ENCODE measurements at places on chromosomes 3 and 15.

GRCh38 chr3:127754411-127755304 is 67.7 kb downstream of the MGLL start:
- no peak for DNase-seq

GRCh38 chr15:65940618-65940909 is 71.3 kb downstream of the RAB11A start:
- DNase-seq: no peak

GRCh38 chr3:107928084-107928445 is 162.8 kb downstream of the CD47 start:
- DNase-seq: no peak

- no peak for DNase-seq
Measured at GRCh38 chr15:70362350-70362749, 264.6 kb upstream of the TLE3 start.

- no peak for DNase-seq
Measured at GRCh38 chr15:60086681-60087429, 82.7 kb downstream of the FOXB1 start.

DNA sequence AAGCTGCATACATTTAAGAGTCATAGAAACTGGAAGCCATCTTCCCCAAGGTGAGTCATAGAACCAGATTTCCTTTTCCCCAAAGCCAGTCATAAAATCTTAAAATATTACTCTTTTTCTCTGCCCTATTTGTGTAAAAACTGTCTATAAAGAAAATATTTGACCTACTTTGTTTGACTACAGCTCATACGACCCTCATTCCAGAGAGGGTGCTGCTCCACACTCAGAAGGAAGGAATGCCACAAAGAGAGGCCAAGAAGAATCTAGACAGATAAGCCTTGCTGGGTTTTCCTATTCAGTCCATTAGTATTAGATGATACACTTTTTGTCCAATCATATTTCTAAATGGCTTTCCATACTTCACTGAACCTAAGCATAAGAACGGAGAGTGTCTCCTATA is 671.6 kb upstream of the SGO1 start:
- no peak for DNase-seq

- no peak for DNase-seq
Measured at GRCh38 chr3:128524374-128525299, 31.6 kb upstream of the GATA2 start.

- no peak for DNase-seq
Measured at GRCh38 chr3:140344082-140344454, 333.8 kb upstream of the TRIM42 start.

GRCh38 chr3:8773941-8774542 is 4.6 kb upstream of the OXTR start:
- no peak for DNase-seq

GRCh38 chr3:144431134-144431533 is 459.5 kb downstream of the DIPK2A start:
- no peak for DNase-seq

GRCh38 chr15:93861956-93862741 is 369.2 kb upstream of the MCTP2 start:
- DNase-seq: no peak

DNA sequence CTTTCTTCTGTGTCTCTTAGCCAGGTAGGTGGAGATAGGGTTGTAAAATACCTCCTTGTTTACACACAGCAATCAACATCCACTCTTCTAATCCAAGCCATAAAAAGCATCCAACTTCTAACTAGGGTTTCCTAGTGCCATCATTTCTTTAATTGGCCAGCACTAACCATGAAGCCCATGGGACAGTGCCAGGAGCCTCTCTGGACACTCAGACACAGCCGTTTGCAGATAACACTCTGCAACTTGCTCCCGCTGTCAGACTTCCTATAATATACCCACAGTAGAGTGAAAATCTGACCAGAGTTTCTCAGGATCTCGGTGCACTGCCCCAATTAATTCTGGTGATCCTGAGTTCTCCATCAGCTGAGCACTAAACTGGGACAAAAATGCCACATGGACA is 53.4 kb downstream of the TAFA4 start:
- no peak for DNase-seq

DNA sequence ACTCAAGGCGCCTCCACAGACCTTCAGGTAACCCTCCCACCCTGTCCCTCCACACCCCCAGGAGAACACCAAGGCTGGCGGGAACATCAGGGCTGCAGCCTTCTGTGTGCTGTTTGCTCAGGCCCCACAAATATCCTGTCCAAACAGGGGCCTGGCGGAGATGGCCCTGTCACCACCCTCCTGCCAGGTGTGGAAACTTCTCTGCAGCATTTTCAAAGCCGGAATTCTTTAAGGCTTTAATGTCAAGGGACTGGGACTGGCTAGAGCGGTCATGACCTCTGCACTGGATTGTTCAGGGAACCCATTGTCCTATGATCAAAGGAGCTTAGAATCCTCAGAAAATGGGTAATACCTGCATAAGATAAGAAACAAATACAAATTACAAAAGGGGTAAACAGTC is 46.6 kb downstream of the FBLN2 start:
- no peak for DNase-seq

- no peak for DNase-seq
Measured at GRCh38 chr15:90351479-90352106, 491 bp upstream of the ZNF774 start.

DNA sequence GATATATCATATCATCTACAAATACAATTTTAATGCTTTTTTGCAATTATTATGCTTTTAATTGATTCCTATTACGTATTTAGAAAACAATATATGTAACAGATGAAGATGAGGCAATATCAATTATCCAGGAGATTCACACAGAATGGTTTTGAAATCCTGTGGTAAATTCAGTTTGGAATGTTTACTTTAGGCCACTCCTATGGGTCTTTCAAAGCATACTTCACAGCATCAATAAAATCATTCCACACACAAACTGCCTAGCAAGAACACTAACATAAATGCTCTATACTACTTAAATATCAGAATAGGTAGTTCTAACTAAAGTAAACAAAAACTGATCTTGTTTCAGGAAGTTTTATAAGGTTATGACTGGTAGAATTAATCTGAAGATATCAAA is 90.5 kb downstream of the FAM227B start:
- no peak for DNase-seq

GRCh38 chr15:73964736-73965093 is 27.4 kb downstream of the STOML1 start:
- peak; percentile 77 for DNase-seq

DNA sequence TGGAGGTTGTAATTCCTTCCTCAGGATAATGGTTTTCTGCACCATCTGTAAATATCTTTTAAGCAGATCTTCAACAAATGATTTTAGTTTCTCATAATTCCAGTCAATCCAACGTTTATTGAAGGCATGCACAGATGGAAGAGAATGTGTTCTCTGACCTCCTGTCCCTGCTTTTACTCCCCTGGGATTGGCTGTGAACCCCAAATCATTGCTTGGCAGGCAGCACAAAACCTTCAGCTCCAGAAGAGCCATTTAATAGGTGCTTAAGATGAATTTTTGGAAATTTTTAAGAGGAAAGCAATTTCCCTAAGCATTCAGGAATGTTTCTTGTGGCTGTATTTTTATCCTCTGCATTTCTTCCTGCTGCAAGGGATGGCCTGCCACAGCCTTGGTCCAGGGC is 25.5 kb upstream of the THSD4 start:
- DNase-seq: no peak

DNA sequence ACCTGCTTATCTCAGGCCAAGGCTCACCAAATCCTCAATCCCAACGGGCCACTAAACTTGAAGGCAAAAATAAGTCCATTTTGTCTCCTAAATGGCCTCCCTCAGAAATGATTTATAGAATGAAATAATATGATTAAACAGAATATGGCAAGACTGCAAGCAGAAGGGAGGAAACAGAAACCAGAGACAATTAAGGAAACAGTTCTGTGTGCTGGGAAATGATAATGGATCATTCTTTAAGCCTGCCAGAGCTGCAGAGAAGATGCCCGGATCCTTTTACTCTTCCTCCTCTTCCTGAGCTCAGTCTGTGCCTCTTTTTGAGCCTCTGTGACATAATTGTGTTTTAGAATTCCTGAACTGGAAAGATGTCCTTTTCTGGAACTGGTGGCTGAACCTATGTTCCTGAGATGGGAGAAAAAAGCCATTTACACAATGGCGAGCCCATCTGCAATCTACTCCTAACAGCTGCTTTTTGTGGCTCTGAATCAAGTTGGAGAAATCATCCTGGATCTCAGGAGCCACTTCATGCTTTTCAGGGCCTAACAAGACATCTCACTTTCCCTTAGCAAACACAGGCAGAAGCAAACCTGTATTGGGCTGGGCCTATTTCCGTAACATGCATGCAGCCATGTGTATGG is 2.8 kb upstream of the ABHD2 start:
- DNase-seq: no peak

GRCh38 chr3:78077842-78078241 is 1037.9 kb downstream of the ROBO2 start:
- no peak for DNase-seq

DNA sequence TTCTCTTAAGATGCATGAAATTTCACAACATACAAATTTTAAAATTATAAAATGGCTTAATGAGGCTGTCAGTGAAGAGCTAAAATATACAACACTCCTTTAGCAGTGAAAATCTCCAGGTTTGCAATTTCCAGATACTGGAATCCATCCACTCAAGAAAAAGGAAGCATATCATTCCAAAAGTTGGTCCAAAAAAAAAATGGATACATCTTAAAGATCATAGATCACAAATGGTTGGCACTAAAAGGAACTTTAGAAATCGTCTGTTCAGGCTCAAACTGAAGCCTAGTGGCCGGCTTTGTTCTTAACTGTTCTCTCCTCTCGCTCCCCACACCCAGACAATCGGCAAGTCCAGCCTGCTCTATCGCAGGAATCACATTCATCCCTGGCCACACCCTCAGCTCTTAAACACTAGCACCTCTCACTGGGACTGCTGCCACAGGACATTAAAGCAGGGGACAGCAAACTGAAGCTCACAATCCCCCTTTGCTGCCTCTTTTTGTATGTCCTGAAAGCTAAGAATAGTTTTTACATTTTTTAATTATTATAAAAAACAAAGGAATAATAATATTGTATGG is 130.3 kb upstream of the CDIN1 start:
- no peak for DNase-seq

- no peak for DNase-seq
Measured at GRCh38 chr3:15513116-15513515, 8.4 kb downstream of the COLQ start.

- DNase-seq: no peak
Measured at GRCh38 chr15:37872661-37873060, 61.8 kb upstream of the TMCO5A start.

DNA sequence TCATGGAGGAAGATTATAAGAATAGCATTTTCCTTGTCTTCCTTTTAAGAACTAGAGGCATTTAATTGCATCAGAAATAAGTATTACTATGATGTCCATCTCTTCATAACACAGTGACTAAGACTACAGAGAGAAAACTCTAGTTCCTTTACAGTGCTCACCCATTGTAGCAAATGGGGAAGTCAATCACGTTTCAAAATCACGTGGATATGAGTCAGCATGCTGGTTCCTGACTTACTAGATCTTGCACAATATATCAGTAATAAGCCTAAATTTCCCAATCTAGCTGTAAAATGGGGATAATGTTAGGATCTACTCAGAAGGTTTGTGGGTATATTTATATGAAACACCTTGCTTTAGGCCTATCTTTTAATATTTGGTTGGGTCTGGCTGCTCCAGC is 254.8 kb upstream of the EOMES start:
- no peak for DNase-seq

GRCh38 chr15:86932456-86932855 is 852.8 kb downstream of the AGBL1 start:
- no peak for DNase-seq

GRCh38 chr15:83380682-83381081 is 66.5 kb upstream of the SH3GL3 start:
- DNase-seq: peak; percentile 28

DNA sequence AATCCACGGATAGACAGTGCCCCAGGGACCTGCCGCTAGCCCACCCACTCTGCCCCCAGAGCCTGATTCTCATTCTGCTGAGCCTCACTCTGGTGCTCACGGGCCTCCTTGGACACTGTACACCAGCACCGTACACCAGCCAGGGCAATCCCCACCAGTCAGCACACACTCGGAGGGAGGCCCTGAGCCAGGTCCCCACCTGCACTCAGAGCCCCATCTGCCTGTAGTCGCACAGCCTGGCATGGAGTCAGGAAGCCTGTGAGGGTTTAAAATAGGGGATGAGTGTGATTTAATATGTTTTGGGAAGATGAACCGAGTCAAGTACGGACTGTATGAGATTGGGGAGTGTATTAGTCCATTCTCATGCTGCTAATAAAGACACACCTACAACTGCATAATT is 223.0 kb downstream of the SLCO3A1 start:
- no peak for DNase-seq

DNA sequence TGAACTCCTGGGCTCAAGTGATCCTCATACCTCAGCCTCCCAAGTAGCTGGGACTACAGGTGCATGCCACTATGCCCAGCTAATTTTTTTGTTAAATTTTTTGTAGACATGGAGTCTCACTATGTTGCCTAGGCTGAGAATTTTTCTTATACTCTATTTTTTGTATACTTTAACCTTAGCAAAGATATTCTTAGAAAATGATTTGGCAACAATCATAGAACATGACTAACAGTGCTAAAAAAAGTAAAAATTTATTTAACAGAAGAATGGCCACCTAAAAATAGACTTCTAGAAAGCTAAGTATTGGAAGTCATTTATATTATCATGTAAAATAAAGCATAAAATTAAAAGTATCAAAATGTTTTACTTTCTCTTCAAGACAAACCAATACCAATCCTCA is 322.3 kb downstream of the PLCL2 start:
- DNase-seq: no peak

GRCh38 chr3:13526626-13526949 is 22.3 kb upstream of the FBLN2 start:
- no peak for DNase-seq

- no peak for DNase-seq
Measured at GRCh38 chr3:116350119-116350733, 95.1 kb downstream of the LSAMP start.

- no peak for DNase-seq
Measured at GRCh38 chr3:128489674-128489926, 3.4 kb downstream of the GATA2 start.

DNA sequence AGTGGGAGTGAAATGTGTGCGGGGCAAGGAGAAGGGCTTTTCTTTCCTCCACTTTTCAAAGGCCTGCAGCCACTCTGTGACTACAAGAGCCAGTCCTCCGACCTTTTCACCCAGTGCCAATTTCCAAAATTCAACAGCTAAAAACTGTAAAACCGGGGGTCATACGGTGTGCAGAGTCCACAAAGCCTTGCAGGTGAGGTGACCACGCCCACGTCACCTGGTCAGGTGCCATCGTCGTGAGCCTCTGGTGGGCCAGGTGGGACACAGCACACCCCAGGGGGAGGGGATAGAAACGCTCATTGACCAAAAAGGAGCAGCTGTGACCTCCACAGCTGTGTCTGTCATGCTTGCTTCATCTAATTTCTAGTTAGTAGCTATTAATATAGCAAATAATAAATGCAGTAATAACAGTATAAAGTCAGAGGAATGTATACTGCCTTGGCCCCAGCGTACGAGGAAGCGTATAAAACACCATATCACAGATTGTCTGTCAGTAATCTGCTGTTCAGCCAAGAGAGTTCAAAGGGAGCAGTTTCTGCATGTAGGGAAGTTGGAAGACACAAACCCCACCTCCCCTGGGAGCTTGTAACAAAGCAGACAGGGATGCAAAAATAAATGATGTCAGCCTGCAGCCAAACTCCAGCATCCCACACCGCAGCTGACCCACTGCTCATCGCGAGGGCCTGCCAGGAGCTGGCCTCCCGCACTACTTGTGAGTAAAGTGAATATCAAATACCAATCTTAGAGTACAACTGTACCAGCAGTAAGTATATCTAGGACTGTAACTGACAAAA is 86.7 kb downstream of the VGLL4 start:
- DNase-seq: no peak
